ENCODE measurements at places on chromosomes 2 and 18. TPM values are rescaled to one million over a fixed set of nuclear protein-coding genes. Genes with fewer than 3 reads are reported as not detected.

Gene CHRNA1
- not detected for total RNA-seq

- no peak for DNase-seq
Measured at GRCh38 chr2:144890828-144891227, 370.9 kb upstream of the ZEB2 start.

GRCh38 chr2:59032499-59032898 lies 791.4 kb upstream of the FANCL start:
- DNase-seq: no peak

- no peak for DNase-seq
Measured at GRCh38 chr2:158644139-158644538, 151.0 kb upstream of the DAPL1 start.

GRCh38 chr18:62412231-62412979 lies 87.3 kb downstream of the TNFRSF11A start:
- no peak for DNase-seq

Measured in GM12878 (cell line).